Stimulated activated naive CD8-positive, alpha-beta T cell treated with anti-CD3 and anti-CD28 coated beads, Interleukin-15, Interleukin-2, amounts not matched to agents 100 U/mL and 50 U/mL, for 24 hours (primary cell): ENCODE measurements at places on chromosomes 5 and 9.

DNA sequence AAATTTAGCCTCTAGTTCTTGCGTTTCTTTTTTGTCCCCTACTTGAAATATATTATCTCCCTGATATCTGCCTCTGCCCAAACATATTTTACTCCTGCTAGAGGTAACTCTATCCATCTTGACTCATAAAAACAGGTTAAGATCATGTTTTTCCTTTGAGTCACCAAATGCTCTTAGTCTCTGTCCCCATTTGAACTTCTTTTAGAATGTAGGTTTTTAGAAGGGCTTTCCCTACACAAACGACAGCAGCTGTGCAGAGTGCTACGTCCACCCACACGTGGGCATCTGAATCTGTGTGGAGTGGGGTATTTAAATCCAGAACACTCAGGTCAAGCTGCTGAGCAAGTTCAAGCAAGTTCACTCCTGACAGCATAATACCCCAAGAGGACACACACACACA lies 2.2 kb downstream of the HSD17B3 start:
- DNase-seq, result no peak

GRCh38 chr5:14153932-14154731 lies 11.0 kb downstream of the TRIO start:
- no peak for DNase-seq

DNA sequence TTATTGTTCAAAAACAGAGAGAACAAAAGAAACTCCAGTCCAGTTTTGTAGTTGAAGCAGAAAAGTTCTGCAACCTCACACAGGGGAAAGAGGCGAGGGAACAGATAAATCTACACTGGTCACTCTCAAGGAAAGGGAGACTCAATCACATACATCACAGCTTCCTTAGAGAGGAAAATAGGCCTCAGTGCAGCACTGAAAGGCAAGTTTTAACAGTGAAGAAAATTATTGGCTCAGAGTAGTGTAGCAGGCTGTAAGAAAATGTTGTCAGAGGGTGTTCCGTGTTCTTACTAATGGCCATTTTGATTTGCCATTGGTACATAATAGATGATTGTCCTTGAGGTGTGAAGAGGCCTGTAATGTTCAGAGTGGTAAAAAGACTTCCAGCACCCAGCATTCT lies 530.0 kb upstream of the CDH6 start:
- no peak for DNase-seq

DNA sequence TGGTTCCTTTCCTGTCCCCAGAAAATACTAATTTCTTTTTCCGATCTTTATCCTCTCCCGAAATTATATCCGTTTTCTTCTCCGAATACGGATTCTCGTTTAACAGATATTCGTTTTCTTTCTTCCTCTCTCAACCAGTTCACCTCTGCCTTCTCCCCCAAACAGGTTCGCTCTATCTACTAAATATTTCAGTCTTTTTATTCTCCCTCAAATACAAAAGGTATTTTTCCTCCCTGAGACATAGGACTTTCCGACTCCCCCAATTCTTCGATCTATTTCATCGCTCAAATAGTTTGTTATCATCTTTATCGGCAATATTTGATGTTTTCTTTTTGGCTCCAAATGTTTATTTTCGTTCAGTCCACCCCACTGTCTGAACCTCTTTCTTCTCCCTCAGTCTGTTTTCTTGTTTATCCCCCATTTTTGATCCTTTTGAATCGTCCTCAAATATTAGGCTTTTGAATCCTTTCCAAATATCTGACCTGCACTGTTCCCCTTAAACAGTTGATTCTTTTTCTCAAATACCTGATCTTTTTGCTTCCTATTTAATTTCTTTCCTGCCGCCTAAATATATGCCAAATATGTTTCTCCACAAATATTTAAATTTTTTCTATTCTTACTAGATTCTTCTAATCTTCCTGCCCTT lies 4.4 kb downstream of the PITX1 start:
- no peak for DNase-seq

DNA sequence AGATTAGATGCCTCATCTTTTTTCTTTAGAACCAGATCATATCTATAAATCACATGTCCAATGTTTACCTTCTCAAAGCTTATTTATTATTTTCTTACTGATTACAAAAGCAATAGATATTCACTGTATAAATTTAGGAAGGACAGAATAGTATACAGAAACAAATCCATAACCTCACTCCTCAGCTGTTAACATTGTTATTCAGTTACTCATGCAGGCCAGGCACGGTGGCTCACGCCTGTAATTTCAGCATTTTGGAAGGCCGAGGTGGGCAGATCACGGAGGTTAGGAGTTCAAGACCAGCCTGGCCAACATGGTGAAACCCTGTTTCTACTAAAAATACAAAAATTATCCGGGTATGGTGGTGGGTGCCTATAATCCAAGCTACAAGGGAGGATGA lies 15.3 kb downstream of the STOM start:
- no peak for DNase-seq

GRCh38 chr5:144108131-144108530 lies 62.3 kb downstream of the YIPF5 start:
- no peak for DNase-seq

DNA sequence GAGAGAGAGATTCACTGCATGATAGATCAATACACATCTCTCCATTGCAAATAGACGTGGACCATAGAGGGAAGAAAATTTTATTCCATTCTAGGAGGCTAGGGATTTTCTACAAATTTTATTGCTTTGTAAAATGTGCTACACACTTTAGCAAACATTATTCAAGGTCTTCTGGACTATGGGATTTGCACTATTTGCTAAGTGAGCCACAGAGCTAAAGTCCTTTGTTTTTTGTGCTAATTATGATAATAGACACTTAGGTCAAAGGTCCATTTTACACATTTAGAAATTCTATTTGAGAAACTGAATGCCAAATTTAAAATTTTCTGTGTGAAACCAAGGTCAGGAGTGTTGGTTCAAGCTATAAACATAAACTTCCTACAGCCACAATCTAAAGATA lies 672.3 kb downstream of the LRRC70 start:
- no peak for DNase-seq

DNA sequence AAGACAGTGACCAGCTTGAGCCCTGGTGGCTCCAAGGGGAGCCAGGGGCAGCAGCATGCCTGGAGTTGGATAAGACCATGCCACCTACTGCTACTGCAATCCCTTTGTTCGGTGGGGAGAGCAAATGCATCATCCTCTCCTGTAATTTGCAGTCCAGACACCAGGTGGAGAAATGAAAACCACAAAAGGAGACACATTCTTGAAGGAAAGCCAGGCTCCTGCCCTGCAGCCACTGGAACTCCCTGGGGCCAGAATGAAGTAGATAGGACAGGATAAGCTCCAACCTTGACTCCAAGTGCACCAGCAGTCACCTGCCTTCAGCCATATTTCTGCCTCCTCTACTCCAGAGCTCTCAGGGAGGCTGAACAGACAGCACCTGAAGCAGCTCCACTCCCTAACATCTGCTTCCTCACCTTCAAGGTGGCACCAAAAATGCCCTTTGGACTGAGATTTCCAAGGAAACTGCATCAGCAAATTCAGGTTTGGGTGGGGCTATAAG lies 65.1 kb upstream of the IQGAP2 start:
- peak; percentile 29 for DNase-seq

- no peak for DNase-seq
Measured at GRCh38 chr5:143059355-143059754, 289.2 kb downstream of the ARHGAP26 start.

DNA sequence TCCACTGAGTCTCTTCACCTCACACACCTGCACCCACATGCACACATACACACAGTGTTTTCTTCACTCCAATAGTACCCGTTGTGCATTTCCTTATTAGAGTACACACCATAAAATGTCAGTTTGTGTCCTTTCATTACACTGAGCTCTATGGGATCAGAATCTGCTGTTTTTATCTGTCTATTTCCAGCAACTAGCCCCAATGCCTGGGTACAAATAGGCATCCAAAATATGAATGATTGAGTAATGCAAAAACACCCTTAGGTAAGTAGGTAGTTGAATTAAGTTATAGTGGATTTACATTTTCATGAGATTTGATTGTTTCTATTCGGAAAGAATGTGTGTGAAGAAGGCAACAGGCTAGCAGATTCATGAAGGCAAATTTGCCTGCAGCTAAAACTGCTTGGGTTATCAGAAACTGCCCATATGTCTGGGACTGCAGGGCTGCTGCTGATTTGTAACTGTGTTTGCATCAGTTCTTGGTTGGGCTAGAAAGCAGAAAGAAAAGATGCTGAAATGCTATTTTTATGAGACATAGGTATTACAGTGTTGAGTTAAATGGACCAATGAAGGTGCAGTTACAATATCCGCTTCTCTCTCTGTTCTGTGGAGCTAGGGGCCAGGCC lies 26.9 kb downstream of the PPP3R2 start:
- no peak for DNase-seq

DNA sequence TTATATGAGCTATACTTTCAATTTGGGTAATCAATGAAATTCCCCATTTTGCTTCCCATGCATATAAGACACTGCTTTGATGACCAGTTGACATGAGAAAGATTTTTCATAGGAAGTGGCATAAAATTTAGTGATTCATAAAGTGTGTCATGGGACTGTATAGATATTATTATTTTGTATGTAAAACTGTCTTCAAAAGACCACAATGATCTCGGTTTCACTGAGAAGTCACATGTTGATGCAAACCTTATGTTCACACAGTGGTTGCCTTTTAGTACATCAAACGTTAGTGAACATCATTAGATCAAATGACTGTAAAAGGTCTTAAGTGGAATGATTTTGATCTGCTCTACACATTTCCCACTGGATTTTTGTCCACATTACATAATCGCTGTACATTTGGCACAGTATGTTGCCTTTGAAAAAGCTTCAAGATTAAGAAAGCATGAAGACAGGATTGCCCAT lies 349.2 kb upstream of the MEF2C start:
- no peak for DNase-seq

DNA sequence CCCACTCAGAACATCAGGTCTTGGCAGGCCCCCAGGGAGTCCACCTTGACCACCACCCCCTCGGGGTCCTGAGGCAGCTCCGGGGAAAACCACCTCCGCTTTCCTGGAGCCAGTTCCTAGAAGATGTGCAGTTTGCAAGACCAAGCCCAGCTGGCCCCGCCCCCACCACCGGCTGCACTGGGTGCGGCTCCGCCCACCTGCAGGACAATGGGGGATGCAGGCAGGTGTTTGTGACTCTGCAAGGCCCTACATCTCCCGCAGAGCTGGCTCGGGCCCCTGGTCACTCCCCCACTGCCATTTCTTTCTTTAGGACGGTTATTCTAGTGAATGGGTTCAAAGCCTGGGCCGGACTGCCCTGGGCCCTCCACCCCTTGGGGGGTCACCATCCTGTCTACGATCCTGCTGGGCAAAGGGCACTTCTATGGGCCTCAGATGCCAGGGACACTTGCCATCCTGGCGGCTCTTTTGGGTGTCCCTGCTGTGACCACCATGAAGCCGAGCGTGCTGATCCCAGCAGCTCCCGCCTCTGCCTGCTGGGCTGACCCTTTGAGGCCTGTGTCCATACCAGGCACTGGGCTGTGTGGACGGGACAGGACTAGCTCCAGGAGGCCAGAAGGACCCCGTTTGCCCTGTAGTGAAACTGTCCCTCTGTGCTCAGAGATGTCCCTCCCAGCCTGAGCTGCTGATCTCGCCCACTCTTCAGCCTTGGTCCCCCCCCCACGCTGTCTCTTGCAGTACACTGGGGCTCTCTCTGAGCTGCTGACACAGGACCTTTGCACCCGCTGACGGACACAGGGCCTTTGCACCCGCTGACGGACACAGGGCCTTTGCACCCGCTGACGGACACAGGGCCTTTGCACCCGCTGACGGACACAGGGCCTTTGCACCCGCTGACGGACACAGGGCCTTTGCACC lies 5.9 kb upstream of the NACC2 start:
- DNase-seq, result no peak

DNA sequence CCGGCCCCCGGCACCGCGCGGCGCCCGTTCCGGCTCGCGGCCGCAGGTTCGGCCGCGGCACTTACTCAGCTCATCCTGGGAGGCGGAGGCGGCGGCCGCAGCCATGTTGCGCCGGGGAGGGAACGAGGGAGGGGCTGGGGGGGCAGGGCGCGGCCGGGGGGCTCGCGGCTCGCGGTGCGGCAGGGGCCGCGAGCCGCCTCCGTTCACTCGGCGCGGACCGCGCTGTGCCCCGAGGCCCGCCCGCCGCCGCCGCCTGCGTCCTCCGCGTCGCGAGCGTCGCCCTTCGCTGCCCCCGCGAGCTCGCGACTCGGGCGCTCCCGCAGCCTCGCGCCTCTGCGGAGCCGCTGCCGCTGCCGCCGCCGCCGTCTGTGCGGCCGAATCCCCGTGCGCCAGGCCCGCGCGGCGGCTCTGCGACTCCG lies 735 bp downstream of the ECPAS start:
- DNase-seq, result peak; percentile 62

GRCh38 chr5:140420226-140420570 lies 18.6 kb downstream of the ANKHD1 start:
- DNase-seq, result no peak

GRCh38 chr5:163561339-163561738 lies 55.9 kb downstream of the MAT2B start:
- no peak for DNase-seq

DNA sequence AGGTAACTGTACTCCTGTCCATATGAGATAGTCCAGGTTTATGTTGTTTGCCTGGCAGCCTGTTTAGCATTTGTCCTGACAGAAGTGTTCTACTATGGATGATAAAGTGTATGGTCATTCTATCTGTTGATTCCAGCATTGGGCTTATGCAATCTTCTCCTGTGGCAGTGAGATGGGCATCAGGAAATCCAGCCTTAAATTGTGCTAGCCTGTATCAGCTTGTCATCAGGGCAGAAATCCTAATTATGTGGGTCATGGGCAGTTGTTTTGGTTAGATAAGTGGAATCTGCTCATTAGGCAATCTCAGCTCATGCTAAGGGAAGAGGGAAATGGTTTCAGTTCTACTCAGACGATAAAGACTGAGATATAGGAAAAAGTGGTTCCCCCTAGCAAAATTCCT lies 247.4 kb upstream of the CHD1 start:
- no peak for DNase-seq

- DNase-seq, result no peak
Measured at GRCh38 chr5:158881091-158881880, 218.4 kb downstream of the EBF1 start.

DNA sequence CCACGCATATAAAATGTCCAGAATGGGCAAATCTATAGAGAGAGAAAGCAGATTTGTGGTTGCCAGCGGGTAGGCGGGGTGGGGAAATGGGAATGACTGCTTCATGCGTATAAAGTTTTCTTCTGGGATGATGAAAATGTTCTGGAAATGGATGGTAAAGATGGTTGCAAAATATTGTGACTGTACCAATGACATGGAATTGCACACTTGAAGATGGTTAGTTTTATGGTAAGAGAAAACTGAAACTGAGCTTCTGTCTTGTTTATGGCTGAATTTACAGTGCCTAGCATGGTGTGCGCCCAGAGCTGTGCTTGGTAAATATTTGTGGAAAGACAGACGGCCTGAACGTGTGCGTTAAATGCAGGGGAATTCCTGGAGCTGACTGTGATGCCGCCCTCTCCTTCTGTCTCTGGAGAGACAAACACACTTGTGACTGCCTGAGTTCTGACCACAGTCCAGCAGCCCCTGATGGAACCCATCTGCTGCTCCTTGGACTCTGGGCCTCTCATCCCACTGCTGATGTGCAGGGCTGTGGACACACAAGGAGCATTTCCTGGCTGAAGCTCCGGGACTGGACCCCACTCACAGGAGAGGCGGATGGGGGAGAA lies 8.6 kb upstream of the PTGES start:
- no peak for DNase-seq
